Stimulated activated CD4-positive, alpha-beta T cell treated with anti-CD3 and anti-CD28 coated beads, Interleukin-1b, Interleukin-23, amount 100 ng/mL, for 4 hours (primary cell): ENCODE measurements at places on chromosomes 1 and 21.

DNA sequence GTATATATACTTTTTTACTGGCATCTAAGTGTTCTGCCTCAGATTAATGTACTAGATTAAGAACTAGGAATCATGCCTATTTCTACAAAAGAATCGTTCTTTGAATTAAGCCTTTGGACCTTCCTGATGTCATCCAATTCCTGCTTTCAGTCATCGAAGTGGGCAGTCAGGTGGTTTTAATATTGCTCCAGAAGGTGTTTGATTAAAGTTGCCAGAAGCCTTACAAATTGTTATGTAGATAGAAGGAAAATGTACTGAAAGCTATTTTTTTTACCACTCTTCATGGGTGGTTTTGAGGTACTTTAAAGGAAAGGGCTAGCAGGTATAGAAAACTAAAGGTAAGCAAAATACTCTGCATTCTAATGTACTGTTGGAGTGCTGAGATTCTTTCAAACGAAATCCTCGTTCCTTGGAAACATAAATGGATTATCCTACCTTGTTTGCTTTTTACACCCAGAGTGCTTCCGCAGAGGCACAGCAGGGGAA, 716 bp downstream of the CTBS start:
- DNase-seq, result no peak

- no peak for DNase-seq
Measured at GRCh38 chr1:206498685-206499084, 8.6 kb upstream of the RASSF5 start.

GRCh38 chr1:92728697-92729096, 56.2 kb downstream of the EVI5 start:
- no peak for DNase-seq

DNA sequence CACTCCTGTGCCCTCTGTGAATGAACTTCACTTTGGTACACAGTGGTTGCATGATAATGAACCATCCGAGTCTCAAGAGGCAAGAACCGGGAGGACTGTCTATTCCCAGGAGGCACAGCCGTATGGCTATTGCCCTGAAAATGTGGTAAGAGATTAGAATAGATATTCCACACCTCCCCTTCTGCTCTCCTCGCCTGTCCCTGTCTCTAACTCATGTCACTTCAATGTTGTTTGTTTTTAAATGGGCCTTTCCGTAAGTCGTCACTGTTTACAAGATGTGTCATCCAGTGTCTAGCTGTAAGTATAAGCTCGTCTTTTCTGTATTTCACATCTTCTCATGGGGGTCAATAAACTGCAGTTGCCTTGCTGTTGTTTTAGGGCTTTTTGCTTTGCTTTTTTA, 122.2 kb downstream of the PATJ start:
- no peak for DNase-seq

DNA sequence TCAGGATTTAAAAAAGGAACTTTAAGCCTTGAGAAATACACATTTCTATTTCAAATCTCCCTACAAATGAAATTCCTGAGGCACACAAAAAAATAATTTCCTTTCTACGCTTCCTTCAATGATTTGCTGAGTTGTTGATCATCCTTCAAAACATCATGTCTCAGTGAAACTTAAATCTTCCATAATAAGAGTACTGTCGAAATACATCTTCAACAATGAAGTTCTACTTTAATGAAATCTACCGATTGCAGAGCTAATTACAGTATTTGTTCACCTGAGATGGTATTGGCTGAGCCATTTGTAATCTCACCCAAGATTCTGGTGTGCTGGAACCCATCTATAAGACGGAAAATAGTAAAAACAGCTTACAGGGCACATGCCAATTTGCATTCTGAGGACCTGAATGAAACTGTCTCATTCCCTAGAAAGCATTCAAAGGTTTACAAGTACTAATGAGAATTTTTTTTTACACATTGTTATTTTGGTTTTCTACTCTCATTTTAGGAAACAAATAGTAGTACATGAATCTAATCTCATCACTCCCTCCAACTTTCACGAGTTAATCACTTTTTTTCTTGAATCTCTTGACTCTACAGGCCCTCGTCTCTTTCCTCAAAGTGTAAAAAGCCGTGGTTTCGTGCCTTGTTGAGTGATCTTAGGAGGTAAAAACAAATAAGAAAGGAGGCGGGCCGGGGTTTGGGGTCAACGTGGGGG, 1.1 kb downstream of the CHML start:
- DNase-seq, result no peak

DNA sequence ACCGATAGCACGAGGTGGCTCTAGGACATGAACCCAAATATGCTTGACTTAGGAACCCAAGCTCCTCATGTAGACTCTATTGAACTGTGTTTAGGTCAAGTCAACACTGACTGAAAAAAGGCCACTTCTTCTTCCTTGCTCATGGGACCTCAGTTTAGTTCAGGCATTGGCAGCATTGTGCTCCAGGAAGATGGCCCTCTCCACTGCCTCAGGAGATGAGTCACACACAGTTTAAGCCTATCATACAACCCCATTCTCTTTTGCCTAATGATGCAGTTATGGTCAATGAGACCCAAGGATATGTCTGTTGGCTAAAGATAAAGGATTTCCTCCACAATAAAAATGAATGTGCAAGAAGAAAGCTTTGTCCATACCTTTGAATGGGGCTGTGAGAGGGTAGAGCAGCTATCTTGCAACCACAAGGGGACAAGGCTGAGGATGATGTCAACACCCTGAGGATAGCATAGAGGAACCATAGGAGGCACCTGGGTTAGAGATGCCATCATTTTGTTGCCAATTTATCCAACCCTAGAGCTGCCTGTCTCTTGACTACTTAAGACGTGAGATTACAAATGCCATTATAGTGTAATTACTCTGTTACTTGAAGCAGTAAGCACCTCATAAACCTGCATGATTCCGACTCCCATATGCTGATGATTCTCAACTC, 3.0 kb upstream of the TRIM63 start:
- no peak for DNase-seq

DNA sequence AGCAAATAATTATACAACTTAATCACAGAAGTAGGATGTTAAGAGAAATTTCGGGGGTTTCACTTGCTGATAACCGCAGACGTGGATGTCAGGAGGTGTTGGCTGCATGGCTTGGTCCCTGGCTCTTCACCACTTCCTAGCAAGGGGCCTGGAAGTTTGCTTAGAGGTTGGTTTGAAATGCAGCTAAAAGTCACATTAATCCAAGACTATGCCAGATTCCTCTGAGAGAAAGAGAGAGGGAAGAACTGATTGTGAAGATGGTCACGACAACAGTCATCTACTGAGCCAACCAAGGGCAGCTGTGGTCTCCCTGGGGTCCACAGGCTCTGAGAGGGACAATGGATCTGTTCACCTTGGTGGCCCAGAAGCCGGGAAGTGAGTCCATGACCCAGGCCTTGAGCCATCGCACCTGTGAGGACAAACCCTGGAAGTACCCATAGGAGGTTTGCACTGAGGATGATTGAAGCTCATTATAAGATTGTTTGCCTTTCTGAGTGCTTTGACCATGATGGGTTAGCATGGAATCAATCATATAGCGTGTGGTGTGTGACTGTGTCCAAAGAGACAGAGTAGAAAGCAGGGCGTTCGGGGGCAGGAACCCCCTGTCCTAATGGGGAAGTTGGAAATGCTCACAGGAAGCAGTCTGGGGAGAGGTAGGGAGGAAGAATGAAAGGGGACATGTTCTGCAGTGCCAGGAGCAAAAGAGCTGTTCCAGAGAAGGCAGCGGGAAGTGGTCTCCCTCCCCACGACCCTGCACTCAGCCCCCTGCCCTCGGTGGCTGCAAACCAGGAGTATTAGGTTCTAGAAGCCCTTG, 47.1 kb downstream of the UMODL1 start:
- no peak for DNase-seq

DNA sequence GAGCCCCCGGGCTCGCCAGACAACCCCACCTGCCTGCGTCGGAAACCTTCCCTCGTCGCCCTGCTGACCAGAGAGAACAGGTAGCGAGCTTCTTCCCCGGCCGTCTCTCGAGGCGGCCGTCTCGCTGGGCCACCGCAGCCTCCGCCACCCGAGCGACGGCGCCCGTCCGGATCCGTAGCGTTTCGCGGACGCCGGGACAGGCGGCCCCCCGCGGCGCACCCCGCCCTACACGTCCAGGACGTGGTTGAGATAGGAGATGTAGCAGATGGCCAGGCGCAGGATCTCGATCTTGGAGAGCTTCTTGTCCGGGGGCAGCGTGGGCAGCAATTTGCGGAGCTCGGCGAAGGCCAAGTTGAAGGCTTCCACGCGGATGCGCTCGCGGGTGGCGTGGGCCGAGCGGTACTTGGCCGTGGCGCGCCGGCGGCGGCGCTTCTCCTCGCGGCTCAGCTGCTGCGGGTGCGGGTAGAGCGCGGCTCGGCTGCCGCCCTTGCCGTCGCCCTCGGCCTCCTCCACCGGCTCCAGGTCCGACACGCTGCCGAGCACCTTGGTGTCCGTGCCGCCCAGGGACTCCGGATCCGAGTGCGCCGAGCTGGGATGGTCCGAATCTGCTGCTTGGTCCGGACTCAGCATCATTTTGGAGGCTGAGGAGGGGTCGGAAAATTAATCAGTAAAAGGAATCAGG, 3.0 kb downstream of the NHLH2 start:
- DNase-seq, result no peak

- DNase-seq, result no peak
Measured at GRCh38 chr1:66758241-66758755, 6.0 kb downstream of the DYNLT5 start.

DNA sequence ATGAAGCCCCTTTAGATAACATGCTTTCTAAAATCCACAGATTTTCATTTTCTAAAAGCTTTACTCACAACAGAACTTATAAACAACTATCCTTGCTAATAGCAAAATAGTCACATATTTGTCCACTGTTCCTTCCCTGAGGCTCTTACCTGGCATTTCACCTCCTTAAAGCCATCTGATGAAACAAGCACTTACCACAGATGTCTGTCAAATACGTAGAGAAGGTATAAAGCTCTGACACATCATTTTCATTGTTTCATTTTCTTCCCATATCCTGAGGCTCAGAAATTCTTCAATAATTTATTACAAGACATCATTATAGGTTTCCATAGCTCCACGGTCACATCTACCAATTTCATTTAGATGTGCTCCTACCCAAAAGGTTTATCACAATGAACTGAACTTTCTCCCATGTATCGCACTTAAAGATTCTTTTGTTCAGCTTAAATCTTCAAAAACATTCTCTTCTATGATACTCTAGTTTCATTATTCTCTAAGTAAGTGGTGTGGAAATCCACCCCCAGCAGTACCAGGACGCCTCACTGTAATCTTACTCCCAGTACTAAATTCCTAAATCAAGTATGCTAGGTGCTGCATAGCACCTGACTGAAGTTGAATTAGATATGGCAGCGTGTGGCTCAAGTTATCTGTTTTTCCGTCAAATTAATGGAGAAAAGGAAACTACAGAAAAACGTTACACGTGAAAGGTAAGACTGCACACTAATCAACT, 569.6 kb downstream of the SMYD3 start:
- DNase-seq, result no peak

DNA sequence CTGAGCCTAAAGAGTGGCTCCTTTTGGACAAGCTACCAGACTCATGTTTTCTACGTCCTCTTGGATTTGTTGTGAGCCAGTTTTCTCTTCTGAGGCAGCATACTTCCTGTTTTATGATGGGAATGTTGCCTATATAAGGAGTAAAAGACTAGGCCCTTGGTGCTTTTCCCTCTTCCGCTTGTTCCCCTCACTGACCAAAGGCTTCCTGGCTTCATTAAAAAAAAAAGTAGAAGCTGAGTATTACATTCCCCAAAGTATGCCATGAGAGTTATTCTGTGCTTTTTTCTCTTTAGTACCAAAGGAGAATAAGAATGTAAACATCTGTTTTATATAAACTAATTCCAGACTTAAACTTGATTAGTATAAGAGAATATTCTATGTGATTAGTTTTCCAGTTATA, 6.5 kb upstream of the HMCN1 start:
- no peak for DNase-seq

DNA sequence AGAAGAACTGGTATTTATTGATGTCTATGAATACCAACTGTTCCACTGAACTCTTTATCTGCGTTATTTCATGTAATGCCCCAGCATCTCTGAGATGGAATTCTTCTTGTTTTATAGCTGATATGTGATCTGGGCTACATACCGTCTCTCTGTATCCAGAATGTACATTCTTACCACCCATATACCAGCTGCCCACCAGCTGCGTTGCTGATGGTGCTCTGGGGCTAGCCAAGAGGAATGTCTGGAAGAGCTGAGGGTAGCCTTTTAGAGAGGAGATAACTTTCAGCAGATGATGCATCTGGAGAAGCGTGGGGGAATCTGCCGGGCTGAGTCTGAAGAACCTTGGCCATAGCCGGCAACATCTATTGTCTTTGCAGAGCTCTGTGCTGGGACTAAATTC, 137.5 kb downstream of the RYR2 start:
- DNase-seq, result no peak
